GOT3 (cell line): ENCODE measurements at places on chromosomes 16 and 17.

DNA sequence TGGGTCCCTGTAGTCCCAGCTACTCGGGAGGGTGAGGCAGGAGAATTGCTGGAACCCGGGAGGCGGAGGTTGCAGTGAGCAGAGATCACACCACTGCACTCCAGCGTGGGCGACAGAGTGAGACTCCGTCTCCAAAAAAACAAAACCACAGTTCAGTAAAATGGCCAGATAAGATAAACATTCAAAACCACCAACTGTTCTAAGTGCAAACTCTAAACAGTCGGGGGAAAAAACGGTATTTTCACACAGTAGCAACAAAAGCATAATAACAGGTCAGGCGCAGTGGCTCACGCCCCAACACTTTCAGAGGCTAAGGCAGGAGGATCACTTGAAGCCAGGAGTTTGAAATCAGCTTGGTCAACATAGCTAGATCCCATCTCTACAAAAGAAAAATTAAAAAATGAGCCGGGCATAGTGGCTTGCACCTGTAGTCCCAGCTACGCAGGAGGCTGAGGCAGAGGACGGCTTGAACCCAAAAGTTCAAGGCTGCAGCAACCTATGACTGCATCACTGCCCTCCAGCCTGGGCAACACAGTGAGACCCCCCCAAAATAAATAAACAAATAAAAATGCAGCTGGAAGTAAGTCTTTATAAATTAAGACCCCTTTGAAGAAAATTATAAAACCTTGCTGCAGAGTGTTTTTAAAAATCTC is 10.8 kb upstream of the HASPIN start:
- no peak for DNase-seq

- DNase-seq: no peak
Observed at GRCh38 chr17:34598161-34598776, 18.9 kb downstream of the TMEM132E start.

DNA sequence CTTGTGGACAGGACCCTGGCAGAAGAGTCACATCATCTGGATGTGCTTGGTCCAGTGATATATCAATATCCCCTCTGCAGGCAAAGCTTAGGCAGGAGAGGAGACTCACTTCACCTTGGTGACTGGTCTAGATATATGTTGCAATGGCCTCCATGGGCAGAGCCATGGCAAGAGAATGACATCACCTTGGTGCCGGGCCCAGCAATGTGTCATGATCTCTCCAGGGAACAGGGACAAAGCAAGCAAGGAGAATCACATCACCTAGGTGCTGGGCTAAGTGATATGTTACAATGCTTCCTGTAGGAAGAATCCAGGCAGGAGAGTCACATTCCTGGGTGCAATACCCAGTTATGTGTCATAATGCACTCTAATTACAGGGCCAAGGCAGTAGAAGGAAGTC is 2106.2 kb downstream of the TP53TG3F start:
- DNase-seq: no peak

DNA sequence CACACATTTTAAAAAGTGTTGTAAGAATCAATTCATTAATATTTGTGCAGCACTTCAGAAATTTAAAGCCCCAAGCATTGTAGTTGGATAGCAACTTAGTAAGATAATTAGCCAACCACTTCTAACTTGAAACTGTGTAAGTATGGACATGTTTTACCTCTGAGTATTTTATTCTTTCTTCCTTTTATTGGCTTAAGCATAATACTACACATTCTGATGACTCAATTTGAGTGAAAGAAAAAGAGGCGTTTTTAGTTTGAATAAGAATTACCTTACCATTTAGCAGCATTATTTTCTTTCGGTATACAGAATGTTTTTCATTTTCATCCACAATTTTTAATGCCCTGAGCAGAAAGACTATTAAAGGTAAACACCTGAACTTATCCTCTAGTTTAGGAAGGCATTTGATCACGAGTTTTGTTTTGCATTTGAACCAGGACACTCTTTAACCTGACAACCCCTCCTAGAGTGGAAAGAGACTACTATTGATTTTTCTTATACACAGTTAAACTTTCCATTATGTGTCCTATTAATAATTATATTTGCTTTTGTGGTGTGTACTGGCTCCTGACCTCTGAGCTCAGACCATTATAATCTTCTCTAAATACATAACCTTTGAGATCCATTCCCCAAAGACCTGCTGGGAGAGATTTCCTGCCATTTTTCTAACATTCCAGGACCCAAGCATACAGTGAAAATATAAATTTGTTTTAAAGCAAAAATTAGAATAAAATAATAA is 9.2 kb downstream of the NACA2 start:
- DNase-seq: no peak

DNA sequence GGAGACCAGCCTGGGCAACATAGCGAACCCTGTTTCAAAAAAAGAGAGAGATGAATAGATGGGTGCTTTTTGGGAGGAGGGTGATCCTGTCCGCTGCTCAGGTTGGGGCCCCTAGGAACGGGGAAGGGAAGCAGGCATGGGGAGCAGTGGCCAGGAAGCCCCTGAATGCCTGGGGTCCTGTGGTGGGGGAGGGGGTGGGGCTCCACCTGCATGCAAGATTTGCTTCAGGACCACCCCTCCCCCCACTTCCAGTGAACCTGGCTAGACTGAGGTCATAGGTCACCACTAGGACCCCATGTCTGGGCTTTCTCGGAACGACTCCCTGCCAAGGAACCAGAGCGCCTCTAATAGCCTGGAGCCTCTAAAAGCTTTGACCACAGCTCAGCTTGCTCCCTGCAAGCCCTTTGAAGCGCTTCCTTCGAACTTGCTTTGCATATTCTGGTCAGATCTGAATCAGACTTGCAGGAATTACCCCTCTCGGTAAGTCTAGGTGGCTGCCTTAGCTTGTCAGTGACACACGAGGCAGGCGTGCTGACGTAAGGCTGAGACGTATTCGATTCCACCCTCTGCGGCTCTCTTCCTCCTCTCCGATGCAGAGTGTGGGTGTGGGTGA is 3.7 kb downstream of the SOCS3 start:
- no peak for DNase-seq

DNA sequence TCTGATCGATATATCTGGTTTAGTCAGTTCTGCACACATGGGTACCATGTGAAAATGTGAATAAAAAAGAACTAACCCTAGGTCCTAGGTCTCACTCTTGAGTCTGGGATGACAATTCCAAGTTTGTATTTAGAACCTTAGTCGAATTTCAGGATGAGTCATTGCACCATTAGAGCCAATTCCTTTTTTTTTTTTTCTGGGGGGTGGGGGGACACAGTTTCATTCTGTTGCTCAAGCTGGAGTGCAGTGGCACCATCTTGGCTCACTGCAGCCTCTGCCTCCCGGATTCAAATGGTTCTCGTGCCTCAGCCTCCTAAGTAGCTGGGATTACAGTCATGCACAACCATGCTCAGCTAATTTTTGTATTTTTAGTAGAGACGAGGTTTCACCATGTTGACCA is 41.6 kb downstream of the SPAG9 start:
- no peak for DNase-seq

DNA sequence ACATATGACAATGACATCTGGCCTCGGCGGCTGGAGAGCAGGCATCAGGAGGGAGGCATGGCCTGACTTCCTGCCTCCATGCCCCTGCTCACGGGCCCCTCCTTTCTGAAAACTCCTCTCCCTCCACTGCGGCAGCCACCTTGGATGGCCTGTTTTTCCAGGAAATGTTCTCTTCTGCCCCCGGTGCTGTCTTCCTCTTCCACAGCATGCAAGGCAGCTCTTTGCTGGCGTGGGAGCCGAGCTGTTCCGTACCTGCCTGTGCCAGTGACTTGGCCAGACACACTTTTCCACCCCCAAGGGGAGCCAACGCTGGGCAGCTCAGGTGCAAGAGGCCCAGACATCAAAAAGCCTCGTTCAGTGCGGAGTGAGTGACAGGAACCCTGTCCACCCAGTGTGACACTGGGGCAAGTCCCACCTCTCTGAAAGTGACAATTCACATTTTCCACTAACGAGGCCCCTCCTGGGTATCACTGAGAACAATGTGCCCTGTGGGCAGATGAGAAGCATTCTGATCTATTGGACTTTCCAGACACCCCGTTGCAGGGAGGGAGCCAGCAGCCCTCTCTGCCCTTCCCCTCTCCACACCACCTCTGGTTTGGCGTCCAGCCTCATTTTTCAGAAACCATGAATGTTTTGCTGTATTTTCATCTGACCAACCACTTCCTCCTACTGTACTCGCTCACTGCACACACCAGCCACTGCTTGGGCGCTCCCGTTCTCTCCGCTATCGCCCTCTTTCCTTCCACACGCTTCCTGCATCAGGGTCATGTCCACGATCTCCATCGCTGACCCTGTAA is 31.2 kb downstream of the NSMCE1 start:
- DNase-seq: no peak

DNA sequence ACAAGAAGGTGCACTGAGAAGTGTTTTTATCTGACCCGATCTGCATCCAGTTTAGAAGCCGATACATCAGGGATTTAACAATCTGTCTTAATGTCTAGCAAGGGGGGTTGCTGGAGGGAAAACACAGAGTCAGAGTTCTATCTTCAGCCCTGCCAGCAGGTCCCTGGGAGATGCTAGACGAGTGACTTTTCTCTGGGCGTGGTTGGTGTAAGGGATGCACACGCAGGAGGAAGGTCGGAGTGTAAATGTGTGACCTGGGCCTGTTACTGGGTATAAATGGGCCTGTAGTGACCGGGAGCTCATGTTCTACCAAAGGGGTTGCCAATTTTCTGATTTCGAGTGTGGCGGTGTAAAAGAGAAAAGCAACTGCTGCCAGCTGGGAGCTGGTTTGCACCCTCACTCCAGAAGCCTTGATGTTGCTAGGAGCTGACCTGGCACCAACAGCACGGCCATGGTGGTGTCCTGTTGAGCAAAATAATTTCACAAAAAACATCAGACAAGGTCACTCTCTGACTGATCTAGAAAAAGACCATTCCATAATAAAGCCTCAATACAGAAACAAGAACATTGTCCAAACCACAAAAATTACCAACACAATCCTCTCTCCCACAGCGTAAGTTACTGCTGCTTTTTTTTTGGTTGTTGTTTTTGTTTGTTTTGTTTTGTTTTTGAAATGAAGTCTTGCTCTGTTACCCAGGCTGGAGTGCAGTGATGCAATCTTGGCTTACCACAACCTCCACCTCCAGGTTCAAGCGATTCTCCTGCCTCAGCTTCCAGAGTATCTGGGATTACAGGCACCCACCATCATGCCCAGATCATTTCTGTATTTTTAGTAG is 1.3 kb upstream of the KCTD13 start:
- DNase-seq: no peak

- no peak for DNase-seq
Observed at GRCh38 chr16:87621976-87622713, 19.8 kb downstream of the JPH3 start.

- DNase-seq: no peak
Observed at GRCh38 chr16:27756206-27756970, 206.4 kb downstream of the KATNIP start.

- no peak for DNase-seq
Observed at GRCh38 chr17:75069783-75070182, 18.0 kb upstream of the SLC16A5 start.

GRCh38 chr16:67782567-67783352 is 23.6 kb downstream of the RANBP10 start:
- no peak for DNase-seq

GRCh38 chr17:13525876-13526275 is 75.9 kb downstream of the HS3ST3A1 start:
- DNase-seq: no peak

DNA sequence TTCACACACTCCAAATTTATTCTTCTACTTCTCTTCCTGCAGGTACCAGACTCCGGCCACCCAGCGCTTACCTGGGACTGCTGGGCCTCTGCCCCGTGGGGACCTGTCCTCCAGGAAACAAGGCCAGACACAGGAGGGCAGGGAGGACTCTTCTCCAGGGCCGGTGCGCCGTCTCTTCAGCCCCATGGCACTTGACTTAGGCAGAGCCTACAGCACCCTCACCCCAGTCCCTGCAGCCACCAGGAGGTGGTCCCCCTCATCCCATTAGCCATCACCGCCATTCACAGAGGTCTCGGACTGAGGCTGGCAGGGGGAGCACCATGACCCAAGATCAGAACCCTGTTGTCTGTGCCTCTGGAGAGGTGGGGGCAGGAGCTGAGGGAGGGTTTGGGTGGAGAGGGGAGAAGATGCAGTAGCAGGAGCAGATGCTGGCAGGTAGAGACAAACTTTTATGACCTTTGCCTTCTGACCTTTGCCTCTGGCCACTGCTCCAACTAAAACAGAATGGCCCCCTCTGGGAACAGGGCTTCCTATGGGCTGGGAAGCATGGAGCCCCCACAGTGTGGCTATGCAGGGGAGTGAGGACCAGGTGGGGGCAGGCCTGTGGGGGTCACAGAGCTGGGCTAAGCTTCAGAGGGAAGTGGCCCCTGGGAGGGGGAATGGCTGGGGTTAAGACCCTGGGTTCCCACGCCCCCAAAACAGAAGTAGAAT is 1.7 kb upstream of the GCGR start:
- DNase-seq: no peak

GRCh38 chr16:11642765-11643116 is 25.5 kb upstream of the SNN start:
- DNase-seq: no peak

DNA sequence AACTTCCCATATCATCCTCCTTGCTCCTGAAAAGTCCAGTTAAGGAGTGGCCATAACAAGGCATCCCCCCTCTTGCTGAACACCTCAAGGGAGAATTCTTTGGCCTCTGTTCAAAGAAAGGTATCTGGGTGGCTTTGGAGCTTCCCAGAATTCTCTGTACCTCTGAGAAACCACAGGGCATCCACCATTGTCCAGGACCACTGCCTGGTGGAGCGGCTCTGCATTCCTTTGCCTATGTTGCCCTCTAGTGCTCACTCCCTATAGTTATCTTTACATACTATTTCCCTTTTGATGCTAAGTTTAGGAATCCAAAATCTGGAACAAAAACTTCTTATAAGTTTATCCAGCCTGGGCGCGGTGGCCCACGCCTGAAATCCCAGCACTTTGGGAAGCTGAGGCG is 30.3 kb downstream of the CHD9NB start:
- DNase-seq: no peak

DNA sequence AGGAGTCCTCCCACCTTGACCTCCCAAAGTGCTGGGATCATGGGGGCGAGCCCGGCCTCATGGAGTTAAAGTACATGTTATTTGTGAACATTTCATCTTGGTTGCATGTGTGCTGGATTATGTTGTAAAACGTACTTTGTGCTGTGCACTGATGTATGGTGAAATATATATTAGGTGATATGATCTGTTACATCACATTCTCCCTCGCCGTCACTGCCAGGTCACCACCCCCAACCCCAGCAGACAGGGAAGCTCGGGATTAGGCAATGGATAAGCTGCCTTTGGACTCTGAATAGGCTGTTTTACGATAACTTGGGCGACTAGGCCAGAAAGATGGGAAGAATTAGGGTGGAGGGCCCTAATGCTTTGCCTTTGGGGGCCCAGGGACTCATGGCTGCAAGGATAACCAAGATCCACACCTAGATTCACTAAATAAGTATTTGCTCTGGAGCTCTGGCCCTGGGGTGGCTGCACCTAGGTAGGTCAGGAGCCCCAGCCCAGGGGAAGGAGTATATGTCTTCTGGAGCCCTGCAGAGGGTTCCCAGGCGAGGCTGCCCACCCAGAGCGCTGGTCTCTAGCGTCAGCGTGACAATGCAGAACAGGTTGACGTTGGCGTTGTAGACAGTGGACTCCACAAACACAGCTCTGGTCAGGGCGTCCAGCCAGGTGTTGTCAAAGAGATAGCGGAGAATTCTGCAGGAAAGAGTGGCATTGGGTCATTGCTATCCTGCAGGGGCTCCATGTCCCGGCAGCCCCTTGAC is 27.1 kb upstream of the GCSH start:
- DNase-seq: no peak
